ENCODE measurements at places on chromosomes 2 and 18.

DNA sequence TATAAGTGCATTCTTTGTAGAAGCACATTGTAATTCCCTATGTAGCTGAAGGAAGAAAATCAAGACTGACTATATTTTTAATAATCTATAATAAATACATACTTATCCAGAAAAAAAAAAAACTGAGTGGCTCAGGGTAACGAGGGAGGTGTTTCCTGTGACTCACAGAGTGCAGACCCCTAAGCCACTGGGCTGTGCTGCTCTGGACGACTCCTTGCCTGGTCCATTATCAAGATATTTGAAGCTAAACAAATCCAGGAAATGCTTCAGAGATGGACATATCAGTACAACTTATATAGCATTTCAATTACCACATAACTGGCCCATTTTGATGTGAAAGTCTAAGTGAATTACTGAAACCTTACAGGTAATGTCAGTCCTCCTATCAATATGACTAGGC is 80.6 kb downstream of the PIGN start:
- DNase-seq: no peak

- no peak for DNase-seq
These were observed 2.7 kb downstream of the TNS1 start for GRCh38 chr2:218000136-218000535.

DNA sequence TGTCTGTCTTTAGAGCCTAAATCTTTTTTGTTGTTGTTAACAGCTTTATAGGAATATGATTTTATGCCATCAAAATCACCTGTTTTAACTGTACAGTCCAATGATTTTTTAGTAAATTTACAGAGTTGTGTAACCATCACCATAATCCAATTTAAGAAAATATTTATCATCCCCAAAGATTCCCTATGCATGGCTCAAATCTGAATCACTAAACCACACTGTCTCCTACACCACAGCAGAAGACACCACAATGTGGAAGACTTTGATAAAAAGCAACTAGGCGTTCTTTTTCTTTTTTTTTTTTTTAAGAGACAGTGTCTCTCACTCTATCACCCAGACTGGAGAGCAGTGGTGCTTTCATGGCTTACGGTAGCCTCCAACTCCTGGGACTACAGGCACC is 99.6 kb downstream of the TXNL1 start:
- DNase-seq: peak; percentile 14

DNA sequence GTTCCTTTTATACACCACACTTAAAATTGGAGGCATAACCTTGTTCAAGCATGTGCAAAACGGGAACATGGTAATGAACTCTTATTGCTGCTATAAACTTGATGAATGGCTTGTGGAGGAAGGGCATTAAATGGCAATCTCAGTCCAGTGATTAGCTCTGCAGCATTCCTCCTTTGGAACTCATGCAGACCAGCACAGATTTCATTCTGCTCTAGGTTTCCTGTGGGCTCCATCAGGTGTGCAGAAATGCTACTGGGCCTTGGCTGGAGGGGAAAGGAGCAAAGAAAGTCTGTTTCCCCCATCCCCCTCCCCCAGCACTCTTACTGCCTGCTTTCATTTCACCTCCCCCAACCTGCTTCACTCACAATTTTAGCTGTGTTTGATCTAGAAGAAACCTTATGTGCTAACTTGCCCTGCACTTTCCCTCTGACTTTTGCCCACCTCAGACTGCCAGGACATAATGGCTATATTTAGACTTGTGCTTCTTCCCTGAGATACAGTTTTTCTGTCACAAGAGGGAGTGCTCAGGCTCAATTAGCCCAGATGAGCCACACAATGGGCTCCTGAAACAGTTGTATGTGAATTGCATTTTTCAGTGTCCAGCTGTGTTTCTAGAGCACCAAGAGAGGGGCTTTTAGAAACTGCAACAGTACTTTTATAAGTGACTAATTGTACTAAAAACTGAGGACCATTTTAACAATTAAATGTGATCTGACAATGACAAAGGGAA is 109.8 kb downstream of the FSHR start:
- peak; percentile 3 for DNase-seq

- DNase-seq: peak; percentile 8
These were observed 74.0 kb upstream of the SESTD1 start for GRCh38 chr2:179338681-179339080.

DNA sequence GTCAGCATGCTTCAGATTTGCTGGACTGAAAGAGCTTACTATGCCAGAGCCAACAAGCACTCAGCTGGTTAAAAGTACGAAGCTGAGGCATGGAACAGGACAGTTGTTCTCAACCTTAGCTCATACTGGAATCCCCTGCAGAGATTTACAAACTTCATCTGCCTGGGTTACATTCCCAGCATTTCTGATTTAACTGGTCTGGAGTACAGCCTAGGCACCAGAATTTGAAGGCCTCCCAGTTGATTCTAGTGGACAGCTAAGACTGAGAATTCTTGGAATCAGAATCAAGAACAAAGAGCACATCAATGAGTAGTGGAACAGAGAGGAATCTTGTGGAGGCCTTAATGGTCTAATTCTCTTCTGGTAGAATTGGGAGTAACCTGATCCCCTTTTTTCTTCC is 298.2 kb upstream of the NXPH2 start:
- DNase-seq: no peak

- DNase-seq: peak; percentile 92
These were observed 96.6 kb upstream of the CXCR4 start for GRCh38 chr2:136214307-136215200.

DNA sequence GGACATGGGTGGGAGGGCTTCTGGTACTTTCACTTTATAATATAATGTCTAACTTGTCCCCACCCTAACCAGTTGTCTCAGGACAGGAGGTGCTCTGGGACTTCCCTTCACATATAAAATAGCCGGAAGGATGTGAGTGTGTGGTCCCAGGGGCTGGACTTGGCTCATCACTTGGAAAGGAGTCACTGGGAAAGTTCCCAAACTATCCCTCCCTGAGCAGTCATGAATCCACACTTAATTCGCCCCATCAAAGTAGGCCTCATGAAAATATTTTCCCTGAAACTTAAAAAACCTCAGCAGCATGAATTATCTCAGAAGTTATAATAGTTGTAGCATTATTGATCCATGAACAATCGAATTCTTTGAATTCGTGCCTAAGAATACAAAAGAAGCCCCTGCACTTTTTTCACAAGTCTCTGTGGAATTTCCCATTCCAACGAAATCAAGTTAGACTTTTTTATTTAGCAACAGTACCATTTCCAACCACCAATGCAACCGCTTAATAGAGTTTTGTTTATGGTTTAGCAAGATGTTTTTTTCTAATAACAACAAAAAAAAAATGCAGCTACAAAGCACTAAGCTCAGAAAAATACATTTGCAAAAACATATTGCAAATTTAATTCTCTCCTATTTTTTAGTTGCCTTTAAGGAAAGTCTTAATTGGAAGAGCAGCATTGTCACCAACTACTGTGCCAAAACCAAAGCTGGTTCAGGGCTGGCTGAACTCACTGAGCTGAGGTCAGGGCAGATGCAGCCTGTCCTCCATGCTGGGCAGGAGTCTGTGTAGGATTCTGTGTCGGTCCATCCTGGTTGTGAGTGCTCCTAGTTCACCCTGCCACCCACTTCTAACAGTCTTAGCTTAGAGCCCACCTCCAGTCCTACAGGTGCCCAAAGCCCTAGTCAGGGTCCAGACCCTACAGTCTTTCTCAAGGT is 68.8 kb upstream of the SPTBN1 start:
- DNase-seq: no peak

- DNase-seq: no peak
These were observed 174.1 kb upstream of the ALPP start for GRCh38 chr2:232204457-232204931.

DNA sequence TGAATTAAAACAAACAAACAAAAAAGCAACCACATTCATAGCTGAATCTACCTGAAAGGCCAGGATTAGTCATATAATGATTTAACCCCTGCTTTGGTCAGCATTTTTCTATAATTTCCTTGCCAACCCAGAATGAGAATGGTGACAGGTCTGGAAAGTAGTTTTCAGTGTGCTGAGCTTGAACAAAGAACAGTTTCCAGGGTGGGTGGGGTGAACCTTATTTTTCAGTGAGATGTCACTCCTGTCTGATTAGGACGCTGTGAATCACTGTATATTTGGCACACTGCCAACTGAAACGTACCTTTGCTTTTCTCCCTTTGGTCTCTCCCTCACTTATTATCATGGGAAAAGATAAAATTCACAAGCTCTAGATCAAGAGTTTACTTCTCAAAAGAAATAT is 35.0 kb upstream of the DSC1 start:
- no peak for DNase-seq

DNA sequence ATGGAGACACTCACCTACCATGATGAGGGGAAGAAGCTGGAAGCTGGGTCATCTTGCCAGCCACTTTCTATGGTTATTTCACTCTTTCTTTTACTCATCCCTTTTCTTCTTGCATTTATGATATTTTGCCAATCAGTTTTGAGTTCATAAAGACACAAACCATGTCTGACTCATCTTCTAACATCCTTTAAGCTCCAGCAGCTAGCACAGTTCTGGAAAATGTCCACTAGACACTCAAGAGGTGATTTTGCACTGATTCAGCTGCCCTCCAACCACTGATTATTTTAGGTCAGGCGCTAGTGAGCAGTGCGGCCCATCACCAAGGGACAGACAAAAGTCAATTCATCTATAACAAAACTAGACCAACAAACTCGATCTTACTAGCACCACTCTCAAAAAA is 537.1 kb upstream of the ID2 start:
- DNase-seq: no peak

DNA sequence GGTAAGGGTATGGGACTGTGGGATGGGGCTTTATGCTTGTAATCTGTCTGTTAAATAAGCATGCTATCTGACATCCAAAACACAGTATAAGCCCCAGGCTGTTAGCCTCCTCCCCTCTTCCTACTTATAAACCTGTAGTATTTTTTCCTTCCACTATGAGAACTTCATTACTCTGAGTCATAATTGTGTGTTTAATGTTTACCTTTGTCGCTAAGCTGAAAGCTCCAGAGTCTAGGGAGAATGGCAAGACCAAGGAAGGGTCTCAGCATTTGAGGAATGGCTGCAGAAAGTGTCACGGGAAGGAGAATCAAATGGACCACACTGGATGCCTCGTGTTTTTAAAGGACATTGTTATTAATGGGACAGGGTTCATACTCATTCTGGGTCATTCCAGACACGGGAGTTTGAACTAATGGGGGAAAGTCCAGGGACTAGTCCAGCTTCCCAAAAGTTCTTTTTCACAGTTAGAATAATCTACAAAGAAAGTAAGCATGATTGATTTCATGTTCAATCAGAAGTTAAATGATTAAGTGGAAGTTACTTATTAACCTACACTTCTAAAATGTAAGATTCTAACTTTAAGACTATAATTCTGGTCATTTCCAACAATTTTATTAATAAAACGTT is 292.2 kb downstream of the AFF3 start:
- DNase-seq: no peak

GRCh38 chr2:168896783-168897182 is 4.3 kb upstream of the G6PC2 start:
- DNase-seq: peak; percentile 48

DNA sequence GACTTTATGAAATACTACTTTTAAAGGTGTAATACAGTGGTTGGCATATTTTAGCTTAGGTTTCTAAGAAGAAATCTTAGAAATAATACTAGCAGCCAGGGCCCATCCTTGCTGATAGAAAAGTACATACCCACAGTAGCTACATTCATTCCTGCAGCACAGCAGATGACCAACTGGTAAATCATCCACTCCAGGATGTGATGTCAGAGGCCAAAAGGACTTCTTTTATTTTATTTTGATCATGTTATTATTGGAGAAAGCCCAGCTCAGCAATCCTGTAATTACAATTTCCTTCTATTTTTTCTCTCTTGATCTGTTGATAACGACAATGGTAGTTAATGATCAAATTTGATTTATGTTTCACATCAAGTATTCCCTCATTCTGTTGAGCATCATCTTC is 18.0 kb upstream of the TTN start:
- no peak for DNase-seq

DNA sequence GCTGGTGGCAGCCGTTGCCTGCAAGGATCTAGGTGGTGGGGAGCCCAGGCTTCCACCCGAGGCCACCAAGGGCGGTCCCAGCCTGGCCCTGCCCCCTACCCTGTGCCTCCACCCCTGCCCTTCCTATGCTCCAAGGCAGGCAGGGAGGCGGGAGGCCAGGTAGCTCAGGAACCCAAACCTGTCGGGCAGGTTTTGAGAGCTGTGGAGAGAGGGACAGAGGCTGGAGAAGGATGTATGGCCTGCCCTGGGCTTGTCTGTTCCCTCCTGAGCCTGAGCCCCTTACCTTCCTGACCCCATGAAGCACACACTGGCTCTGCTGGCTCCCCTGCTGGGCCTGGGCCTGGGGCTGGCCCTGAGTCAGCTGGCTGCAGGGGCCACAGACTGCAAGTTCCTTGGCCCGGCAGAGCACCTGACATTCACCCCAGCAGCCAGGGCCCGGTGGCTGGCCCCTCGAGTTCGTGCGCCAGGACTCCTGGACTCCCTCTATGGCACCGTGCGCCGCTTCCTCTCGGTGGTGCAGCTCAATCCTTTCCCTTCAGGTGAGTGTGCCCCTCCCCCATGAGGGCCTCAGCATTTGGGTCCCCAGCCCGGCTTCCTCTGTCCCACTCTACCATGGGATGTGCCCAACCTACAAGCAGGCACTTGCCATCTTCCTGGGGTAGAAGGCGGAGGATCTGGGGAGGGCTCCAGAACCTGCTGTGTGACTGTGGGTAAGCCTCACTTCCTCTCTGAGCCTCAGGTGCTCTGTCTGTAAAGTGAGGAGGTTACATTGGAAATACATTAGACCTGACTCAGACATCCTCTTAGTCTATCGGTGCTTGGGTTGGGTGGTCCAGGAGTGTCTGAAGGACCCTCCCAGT is at the start of gene PROM2:
PROM2 (plus strand) TSS at position 159 of the 860 bp plus-strand sequence; CDS start at position 296, 137 bp downstream.
- no peak for DNase-seq

- DNase-seq: peak; percentile 35
These were observed 56.5 kb upstream of the ERBB4 start for GRCh38 chr2:212595036-212595654.

- peak; percentile 46 for DNase-seq
These were observed 23.6 kb upstream of the SERPINE2 start for GRCh38 chr2:224062481-224063297.

- DNase-seq: peak; percentile 58
These were observed 97.8 kb downstream of the B3GNT2 start for GRCh38 chr2:62293490-62294271.
